OCI-LY7 (cell line): ENCODE measurements at places on chromosomes 2 and 18. TPM values are rescaled to one million over a fixed set of nuclear protein-coding genes. Genes with fewer than 3 reads are reported as not detected.

DNA sequence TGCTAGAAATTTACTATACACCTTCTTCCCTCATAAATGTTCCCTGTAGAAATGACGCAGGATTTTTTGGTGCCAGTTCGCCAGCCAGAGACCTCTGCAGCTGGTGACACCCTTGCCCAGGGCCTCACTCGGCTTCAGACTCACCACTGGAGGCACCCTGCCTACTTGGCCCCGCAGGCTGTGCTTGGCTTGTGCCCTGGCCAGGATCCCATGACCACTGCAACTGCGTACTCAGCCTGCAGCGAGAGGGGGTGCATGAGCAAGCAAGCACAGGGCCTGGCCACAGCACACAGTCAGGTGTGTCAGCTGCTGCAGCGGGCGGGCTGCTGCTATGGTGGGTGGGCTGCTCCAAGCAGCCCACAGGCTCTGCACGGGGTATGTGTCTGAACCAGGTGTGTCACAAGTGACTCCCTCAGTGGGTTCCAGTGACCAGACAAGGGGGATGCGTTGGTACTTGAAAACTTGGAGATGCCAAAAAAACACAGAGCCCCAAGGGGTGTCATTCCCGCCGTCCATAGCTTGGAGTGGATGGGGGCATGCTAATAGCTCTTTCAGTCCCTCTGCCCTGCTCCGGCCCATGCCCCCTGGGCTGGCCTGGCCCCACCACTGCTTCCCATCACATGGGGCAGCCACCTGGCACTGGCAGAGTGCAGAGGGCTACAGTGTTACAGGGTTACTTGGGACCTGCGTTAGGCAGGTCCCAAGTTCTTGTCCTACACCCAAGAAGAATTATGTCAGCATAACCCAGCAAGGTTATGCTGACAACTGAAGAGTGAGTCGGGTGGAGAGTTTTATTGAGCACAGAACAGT, 46.6 kb upstream of the TANC1 start:
- DNase-seq: no peak

- no peak for DNase-seq
Measured at GRCh38 chr2:579351-579886, 97.8 kb downstream of the TMEM18 start.

GRCh38 chr2:31937741-31938140, 73.1 kb downstream of the MEMO1 start:
- DNase-seq: no peak

- DNase-seq: no peak
Measured at GRCh38 chr2:239327536-239328350, 73.1 kb downstream of the HDAC4 start.

DNA sequence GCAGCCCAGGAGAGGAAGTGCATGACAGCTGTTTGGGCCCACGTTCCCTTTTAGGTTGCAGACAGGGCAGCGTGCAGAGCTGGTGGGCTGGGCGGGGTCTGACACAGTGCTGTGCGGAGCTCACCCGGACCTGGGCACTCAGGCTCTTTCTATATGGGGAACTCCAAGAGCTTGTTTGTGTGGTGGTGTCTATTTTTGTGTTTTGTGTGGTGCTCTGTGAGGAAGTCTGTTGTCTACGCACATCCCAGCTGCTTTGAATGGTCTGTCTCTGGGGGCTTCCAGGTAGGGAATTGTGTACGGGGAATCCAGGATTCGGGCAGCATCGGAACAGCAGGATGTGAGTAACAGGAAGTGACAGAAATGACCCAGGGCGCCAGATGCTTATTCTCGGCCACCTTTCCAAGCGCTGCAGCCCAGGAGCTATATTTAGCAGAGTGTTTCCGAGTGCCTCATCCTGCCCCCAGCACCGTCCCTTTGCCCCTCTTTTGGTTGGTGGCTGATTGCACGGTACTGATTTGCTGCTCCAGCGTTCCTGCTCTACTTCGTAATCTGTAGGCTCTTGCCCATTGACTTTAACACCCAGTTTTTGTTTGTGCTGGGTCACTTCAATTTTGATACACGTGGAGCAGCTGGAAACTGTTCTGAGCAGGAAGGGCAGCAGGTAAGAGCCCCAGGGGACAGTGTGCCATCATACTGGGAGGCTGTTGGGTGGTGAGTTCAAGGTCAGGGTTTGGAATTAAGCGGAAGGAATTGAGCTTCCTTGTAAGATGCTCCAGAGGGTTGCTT, 64.7 kb downstream of the DGKD start:
- DNase-seq: peak; percentile 85

Gene FSHR
- not detected in 2 replicates for total RNA-seq

Gene EML6
- 310 and 338 TPM in 2 replicates for total RNA-seq

Gene SP140L
- total RNA-seq: 17.0 and 19.3 TPM in 2 replicates

Gene SERPINE2
- 0.24 TPM in 1 of 2 replicates, not detected in the other for total RNA-seq

Gene USP40
- 0.51 and 1.7 TPM in 2 replicates for total RNA-seq
